Stimulated activated CD8-positive, alpha-beta memory T cell treated with anti-CD3 and anti-CD28 coated beads, Interleukin-7, amount 100 ng/mL, for 1 hour (primary cell): ENCODE measurements at places on chromosomes 11 and 22.

DNA sequence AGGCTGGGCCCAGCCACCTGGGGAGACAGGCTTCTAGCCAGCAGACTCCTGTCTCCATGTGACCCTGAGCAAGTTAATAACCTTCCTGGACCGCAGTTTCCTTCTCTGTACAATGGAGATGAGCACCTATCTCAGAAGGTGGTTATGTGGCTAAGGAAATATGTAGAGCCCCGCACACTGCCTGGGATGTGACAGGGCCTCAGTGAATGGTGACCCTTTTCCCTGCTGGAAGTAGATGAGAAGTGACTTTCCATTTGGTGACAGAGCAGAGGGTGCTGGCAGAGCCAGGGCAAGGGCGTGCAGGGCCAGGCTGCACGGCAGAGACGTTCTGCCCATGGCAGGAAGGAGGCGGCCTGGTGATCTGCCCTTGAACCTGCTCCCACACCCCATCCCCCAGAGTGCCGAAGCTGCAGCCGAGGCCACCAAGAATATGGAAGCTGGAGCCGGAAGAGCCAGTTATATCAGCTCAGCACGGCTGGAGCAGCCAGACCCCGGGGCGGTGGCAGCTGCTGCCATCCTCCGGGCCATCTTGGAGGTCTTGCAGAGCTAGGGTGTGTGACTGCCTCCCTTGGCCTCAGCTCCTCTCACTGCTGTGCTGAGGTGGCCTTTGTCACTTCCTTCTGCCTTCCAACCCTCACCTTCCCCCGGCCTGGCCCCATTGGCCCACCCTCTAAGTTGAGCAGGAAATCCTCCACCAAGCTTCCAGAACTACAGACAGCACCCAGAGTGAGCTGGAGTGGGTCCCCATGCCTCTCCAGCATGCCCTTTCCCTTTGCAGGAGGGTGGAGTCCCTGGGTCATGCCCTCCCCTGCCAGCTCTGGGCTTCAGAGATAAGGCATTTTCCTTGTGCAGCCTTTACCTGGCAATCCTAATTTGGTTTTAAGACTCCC lies 13.2 kb downstream of the TKFC start:
- DNase-seq: no peak

GRCh38 chr11:33197915-33198727 lies 36.8 kb upstream of the CSTF3 start:
- DNase-seq: no peak

- peak; percentile 54 for DNase-seq
Measured at GRCh38 chr11:118911880-118912741, 13.6 kb downstream of the BCL9L start.

GRCh38 chr22:40703174-40703573 lies 23.9 kb downstream of the MCHR1 start:
- DNase-seq: no peak

GRCh38 chr11:111934306-111934705 lies 2.8 kb upstream of the DIXDC1 start:
- no peak for DNase-seq

- DNase-seq: no peak
Measured at GRCh38 chr11:15742626-15743519, 613.5 kb downstream of the SOX6 start.

DNA sequence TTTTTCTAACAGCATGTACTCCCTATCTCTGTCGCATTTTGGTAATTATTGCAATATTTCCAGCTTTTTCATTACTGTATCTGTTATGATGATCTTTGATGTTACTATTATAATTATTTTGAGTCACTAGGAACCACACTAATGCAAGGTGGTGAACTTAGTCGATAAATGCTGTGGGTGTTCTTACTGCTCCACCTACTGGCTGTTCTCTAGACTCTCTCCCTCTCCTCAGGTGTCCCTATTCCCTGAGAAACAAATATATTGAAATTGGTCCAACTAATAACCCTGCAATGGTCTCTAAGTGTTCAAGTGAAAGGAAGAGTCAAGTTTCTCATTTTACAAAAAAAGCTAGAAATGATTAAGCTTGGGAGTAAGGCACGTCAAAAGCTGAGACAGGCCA lies 10.5 kb downstream of the ARL14EP start:
- DNase-seq: no peak

DNA sequence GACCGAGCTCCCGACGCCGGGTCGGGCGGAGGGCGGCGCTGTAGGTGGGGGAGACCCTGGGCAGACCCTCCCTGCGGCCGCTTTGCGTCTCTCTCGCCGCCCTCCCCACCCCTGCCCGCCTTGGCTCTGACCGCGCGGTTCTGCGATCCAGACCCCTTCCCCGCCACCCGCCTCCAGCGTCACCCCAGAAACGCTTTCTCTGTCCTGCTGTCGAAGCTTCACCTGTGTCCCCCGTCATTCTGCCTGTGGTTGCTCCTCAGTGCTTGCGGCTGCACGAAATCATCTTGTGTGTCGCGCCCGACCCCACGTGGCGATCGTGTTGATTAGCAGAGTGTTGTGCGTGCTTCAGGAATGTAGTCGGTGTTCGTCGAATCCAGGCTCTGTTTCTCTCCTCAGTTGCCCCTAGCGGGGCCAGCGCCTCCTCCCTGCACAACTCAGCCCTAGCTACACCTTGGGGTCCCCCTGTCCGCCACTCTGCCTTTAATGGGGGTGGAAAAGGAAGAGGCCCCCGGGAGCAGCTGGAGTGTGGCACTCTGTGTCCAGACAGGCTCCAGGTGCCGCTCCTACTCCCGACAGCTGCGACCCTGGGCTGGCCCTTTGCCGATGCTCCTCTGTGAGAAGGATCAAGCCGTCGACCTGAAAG lies 851 bp downstream of the PTDSS2 start:
- peak; percentile 55 for DNase-seq

DNA sequence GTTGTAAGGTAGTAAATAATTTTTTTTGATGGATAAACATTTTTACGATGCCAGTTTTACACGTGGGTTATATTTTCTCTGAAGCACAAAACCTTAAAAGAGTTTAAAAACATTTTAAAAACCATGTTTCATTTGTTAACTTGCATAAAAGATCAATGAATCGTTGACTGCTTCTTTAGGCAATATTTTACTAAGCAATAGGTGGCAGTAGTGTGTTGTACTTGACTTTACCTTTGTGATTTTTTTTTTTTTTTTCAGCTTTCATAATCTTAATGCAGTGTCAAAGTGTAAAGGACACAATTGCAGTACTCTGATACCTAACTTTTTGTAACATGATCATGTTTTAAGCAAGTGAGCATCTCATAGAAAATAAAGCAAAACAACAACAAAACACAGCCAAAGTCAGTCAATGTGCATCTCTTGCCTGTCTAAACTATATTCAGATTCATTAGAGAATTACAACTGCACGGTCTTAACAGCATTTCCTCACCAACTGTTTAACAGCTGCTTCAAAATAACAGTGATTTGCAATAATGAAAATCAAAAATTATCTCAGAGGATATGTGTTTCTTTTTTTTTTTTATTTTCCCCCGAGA lies 27.7 kb downstream of the DNAJC24 start:
- no peak for DNase-seq

- DNase-seq: no peak
Measured at GRCh38 chr11:7501894-7502293, 11.9 kb upstream of the PPFIBP2 start.

GRCh38 chr11:21511835-21512440 lies 680.9 kb upstream of the ANO5 start:
- no peak for DNase-seq

DNA sequence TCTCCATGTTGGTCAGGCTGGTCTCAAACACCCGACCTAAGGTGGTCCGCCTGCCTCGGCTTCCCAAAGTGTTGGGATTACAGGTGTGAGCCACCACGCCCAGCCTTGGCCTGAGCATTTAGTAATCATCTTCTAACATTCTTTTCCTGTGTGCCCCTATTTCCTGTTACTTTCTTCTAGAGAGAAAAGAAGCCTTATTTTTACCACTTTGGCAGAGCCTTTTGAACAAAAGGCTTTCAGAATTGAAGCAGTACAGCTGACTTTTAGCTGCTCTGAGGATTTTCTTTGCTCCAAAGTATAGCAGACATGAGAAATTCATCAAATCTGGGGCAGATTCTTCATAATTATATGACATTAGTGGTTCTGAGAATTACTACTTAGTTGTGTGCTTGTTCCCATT lies 13.4 kb downstream of the MORC2 start:
- no peak for DNase-seq
